ENCODE measurements at places on chromosomes 6 and 20.

DNA sequence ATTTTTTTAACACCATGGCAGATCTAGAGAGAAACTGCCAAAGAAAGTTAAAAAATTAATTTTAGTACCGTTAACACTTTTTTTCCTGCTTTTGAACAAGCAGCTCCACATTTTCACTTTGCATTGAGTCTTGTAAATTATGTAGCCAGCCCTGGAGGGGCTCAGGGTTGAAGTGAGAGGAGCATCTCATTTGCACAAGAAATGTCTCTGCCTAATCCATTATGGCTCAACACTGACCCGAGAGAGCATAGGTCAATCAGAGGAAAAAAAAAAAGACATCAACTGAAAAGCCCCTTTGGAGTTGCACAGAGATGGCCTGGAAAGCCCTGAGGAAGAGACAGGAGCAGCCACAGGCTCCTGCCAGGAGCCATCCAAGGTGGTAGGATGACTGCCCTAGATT lies 4.3 kb upstream of the SLPI start:
- DNase-seq, result no peak

- no peak for DNase-seq
These were observed 4.4 kb downstream of the APMAP start for GRCh38 chr20:24987873-24988835.

GRCh38 chr6:109192865-109193264 lies 97.6 kb downstream of the CEP57L1 start:
- no peak for DNase-seq

GRCh38 chr6:56765494-56765893 lies 122.8 kb upstream of the DST start:
- no peak for DNase-seq

DNA sequence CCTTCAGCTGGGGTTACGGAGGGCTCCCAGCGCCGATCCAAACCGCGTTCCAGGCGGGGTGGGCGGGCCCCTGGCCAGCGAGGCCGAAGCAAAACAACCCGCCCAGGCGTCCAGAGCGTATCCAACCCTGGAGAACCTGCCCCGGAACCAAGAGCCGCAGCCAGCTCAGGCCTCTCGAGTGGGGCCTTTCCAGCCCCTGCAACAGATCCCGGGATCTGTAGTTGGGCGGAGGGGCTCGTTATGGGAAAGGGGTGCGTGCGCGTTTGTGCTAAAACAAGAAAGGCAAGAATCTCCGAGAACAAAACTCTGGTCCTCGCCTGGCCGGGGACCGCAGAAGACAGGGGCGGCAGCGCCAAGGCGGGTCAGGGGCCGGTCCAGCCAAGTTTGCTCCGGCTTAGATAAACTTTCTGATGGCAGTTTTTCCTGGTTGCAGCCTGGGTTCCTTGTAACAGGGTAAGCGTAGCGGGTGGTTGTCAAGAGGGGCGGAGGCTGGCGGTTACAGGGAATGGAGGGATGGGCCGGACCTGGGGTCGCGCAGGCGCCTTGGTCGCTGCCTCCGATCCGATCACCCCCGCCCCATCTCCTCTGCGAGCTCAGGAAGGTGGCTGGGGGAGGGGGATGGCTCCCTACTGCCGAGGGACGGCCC lies 448 bp upstream of the RIN2 start:
- peak; percentile 94 for DNase-seq

DNA sequence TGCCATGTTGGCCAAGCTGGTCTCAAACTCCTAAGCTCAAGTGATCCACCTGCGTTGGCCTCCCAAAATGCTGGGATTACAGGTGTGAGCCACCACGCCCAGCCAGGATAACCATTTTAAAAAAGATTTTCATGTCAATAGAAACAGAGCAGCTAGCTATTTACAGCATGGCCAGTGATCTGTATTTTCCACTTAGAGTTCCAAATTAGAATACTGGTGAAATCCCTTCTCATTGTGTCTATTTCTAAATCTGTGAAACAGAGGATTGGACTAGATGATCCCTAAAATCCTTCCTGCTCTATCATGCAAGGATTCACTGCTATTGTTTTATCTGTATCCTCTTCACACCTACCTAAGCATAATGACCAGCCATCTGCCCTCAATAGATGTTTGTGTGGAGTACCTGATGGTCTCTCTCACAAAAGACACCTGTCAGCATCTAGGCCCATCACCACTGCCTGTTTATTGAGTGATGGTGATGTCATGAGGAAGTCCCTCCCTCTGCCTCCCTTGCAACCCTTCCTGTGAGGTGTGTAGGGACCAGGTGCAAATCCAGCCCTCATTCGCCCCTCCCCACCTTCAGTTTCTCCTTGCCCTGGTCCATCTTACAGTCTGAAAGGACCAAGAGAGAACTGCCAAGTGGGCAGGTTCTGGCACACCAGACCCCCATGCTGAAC lies 26.5 kb upstream of the SMIM29 start:
- no peak for DNase-seq

DNA sequence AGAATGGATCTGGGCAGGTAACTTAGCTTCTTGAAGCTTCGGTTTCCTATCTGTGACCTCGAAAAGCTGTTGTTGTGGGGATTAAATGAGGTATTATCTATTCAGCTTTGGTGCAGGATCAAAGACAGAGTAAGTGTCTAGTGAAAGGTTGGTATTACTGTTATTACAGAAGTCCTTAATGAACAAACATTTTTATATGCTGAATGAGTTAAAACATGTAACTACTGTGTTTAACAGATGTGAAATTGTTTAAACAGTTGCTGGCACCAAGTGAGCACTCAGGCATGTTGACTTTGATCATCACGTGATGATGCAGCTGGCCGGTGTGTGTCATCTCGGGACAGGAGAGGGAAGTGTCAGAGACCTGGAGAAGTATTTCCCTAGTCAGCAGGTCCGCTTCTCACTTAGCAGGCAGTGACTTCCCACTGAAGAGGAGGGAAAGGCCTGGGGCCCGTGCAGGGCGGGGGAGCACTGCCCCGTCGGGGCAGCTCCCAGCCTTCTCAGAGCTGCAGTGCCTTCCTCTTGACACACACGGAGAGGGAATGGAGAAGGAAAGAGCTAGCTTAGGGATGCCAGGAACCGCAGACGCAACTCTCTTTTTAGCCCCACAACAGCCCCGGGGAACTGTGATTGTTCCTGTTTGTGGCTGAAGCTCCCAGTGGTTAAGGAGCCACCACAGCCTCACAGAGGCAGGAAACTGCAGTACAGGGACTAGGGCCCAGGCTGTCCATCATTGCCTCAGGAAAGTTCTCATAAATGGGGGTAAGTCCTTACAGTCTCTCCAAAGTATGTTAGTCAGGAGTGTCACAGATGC lies 18.0 kb downstream of the TUBB2A start:
- peak; percentile 74 for DNase-seq

GRCh38 chr6:142518126-142518525 lies 216.3 kb downstream of the ADGRG6 start:
- no peak for DNase-seq

DNA sequence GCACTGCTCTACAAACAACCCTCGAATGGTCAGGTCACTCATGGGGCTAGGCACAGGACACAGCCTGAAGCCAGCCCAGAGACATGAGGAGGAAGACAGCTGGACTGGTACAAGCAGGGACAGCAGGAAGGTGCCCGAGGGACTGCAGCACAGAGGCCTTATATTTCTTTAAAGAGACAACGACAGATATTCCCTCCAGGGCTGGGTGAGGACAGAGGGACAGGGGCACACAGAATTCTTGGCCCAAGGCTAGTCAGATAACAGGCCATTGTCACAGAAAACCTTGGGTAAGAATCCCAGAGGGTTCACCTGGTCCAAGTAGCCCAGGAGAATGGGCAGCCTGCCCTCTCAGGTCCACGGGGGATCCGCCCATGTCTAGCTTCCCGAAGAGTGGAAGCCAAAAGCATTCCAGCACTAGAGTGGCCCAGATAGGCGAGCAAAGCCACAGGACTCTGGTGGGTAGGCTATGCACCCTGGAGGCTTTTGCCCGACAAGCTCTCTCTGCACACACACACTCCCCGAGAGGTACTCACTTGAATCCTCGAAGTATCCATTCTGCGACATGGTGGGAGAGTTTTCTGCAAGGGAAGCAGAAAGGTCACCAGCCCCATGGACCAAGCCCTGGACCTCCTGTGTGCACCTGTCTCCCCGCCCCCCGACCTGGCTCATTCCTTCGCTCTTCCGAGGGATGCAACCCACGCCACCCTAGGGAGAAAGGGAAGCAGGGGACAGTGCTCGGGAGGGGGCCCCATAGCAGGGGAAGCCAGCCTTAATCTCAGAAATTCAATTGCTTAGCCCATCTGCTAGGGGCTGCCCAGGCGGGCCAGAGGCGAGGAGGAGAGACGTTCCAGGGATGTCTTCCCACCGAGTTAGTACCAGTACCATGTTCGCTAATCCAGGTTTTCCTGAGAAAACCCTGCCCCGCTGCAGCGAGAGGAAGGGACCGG lies 1.7 kb downstream of the SLC4A11 start:
- no peak for DNase-seq

- DNase-seq, result no peak
These were observed 87.9 kb downstream of the CDC5L start for GRCh38 chr6:44475417-44475778.

DNA sequence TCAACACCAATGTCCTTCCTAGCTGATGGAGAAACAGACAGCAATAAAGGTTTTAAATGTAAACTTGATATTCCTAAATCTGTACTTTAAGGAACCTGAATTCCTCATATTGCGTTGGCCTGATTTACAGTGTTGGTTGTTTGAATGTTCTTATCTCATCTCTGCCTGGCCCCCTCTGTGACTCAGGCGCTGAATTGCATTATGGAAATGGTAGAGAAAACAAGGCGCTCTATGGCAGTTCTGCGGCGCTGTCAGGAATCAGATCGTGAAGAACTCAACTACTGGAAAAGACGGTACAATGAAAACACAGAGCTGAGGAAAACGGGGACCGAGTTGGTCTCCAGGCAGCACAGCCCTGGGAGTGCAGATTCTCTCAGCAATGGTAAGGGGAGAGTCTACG lies 32.6 kb upstream of the C20orf144 start:
- no peak for DNase-seq

DNA sequence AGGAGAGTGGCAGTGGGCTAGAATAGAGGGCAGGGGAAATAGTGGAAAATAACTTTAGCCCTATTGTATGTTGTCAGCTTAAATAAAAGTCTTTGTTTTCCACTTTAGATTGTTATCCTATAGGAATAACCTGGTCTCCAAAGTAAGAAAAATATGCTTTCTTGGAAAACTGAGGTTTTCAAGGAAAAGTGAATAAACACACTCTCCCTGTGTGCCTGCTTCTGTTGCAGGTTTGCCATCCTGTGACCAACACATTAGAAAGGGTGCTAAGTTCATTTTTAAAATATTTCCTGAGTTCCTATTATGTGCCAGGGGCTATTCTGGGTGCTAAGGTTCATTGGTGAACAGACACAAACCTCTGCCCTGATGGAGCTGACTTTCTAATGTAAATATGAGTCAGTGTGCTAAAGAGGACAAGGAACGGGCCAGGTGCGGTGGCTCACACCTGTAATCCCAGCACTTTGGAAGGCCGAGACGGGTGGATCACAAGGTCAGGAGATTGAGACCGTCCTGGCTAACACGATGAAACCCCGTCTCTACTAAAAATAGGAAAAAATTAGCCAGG lies 23.5 kb downstream of the BICRAL start:
- no peak for DNase-seq

- no peak for DNase-seq
These were observed 66.9 kb upstream of the RIN2 start for GRCh38 chr20:19691125-19691524.

DNA sequence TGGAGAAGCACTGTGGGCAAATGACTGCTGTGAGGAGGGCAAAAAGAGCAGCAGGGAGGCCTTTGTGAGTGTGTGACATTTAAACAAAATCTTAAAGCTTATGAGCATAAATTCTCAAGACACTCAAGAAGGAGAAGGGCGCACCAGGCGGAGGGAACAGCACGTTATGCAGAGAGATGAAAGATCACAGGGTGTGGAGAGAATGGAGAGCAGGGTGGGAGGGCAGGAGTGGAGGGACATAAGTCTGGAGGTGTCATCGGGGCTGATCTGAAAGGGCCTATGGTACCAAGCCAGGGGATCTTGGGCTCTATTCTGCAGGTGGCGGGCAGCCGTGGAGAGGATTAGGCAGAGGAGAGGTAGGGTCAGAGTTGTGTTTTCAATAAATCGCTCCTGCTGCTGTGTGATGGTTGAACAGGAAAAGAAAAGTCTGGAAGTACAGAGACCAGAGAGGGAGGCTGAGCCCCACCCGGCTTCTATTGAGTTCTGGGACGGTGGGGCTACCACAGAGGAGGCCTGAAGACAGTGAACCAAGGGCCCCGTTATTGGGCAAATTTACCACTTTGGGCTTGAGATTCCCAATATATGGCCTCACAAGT lies 24.3 kb upstream of the DLGAP4 start:
- no peak for DNase-seq

DNA sequence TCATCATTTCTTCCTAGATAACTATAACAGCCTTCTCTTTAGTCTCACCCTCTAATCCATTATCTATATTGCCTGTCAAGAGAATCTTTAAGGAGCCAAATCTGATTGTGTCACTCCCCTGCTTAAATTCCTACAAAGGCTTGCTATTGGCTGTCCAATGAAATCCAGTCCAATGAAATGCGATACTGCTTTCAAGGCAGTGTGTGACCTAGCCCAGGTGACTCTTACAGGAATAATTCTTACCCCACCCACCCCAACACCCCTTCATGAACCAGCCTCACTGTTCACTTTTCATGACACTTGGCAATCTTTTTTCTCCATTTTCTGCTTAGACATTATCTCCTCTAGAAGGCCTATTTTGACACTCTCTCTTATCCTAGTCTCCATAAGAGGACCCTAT lies 163.3 kb upstream of the MARCKS start:
- DNase-seq, result no peak

- no peak for DNase-seq
These were observed 87.3 kb downstream of the FAM120B start for GRCh38 chr6:170393807-170394399.

DNA sequence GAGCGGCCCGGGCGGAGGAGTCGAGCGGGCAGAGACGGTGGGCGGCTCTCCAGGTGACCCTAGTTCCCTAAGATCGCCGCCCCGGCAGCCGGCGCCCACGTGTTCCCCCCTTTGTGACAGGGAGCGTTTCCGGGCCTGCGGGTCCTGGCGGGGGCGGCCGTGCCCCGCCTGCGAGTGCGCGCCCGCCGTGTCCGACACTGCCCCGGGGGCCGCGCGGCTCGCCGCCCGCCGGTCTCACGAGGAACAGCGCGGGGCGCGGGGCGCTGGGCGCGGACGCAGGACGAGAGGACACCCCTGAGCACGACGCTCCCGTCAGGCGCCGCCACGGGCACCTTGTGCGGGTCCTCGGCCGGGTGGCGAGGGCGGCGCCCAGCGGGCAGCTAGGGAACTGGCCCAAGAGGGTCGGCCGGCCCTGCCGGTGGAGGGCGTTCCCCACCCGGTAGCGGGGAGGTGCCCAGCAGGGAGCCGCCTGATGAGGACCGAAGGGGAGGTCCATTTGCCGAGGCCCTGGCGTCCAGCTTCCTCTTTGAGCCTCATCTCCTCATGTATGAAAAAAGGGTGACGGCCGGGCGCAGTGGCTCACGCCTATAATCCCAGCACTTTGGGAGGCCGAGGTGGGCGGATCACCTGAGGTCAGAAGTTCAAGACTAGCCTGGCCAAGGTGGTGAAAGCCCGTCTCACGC lies at the start of gene VARS1:
VARS1 (minus strand) TSS at position 137 of the 683 bp plus-strand sequence. CDS start 535 bp downstream, outside the sequence.
- peak; percentile 96 for DNase-seq

DNA sequence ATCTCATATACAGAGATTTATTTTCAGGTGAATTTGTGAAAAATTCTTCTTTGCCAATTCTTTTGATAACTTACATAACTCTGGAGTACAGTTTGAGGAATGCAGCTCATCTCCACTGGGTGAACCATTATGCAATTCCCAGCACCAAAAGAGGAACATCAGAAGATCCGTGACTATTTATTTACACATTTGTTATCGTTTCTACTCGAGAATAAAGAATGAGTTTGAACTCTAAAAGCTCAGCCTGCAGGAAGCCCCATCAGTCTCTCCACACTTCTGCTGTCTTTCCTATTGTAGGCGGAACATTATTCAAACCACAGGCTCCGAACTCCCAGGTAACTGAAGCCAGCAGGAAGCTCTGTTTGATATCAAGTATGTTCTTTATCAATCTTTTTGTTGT lies 95.9 kb upstream of the IFNGR1 start:
- no peak for DNase-seq

All from left colon (tissue), 2 donors.